Stimulated activated CD4-positive, alpha-beta T cell treated with anti-CD3 and anti-CD28 coated beads, Interleukin-15, amount 100 ng/mL, for 24 hours (primary cell): ENCODE measurements at places on chromosomes 5 and 9.

DNA sequence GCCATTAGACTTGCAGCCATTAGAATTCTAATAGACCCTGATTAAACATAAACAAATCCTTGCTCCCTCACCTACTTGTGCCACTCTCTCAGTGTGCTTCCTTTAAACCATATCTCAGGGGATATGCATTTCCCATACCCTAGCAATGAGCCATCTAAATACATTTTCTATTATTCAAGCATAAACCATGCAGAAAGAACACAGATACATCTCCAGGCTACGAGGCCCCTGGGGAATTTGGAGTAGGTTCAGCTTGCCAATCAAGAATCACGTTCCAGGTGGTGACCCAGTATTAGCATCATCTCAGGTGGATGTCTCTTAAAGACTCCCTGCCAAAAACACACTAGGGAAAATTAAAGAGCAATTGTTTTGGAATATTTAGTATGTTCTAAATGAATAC is 93.0 kb upstream of the CCL21 start:
- no peak for DNase-seq

- no peak for DNase-seq
Observed at GRCh38 chr9:128372188-128372641, 1.0 kb downstream of the URM1 start.

DNA sequence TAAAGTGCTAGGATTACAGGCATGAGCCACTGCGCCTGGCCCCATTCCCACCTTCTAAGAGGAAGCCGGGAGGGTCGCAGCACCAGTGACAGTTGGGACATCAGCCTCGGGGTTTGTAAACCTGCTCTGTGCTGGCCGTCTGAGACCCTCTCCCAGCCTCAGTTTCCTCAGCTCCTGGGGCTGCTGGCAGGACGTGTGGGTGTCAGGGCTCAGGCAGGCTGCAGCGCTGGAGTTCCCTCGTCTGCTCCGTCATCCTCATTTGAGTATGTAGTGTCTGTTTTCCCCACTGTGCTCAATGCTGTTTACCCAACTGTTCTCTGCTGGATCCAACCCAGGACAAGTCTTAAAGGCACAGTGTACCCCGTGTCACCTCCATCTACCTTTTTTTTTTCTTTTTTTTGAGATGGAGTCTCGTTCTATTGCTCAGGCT is 2.0 kb upstream of the NINJ1 start:
- DNase-seq, result no peak

DNA sequence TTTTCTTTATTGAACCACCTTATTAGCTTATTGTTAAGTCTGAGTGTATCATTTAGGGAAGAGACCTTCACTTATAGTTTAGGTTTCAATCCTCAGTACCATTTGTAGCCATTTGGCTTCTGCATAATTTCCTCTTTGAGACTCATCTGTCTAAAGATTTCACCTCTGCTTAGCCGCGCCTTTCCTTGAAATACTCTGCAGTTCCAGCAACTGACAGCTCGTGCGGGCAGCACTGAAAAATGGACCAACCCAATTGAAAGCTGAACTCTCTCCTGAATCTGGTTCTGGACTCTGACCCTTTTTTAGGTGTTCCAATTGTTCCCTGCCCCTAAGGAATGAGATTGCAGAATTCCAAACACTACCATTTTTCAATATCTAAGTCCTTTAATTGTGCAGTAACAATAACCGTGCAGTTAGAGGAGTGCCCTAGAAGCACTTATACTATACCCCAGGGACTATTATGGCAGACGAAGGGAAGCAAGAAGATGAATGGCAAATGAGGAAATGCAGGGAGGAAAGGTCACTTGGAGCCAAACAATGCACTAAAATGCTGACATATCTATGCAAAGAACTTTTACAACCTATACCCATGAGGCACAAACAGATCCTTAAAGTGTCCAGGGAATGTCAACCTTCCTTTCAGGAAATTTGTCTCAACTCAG is 50.1 kb upstream of the PDE4D start:
- no peak for DNase-seq

DNA sequence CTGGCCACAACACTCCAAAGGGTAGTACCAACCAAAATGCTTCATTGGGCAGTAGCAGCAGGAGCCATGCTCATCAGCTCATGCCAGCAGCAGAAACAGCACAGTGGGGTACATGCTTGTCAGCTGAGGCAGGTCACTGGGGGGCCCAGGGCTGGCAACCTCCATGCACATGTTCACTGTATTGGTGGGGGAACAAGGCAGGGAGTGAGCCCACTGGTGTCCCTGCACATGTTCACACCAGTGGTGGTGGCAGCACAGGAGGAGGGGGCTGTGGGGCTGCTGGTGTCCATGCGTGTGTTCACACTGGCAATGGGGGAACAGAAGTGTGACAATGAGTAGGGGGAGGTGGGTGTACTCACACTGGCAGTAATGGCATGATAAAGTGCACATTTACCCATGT is 254.3 kb upstream of the KIF2A start:
- no peak for DNase-seq

DNA sequence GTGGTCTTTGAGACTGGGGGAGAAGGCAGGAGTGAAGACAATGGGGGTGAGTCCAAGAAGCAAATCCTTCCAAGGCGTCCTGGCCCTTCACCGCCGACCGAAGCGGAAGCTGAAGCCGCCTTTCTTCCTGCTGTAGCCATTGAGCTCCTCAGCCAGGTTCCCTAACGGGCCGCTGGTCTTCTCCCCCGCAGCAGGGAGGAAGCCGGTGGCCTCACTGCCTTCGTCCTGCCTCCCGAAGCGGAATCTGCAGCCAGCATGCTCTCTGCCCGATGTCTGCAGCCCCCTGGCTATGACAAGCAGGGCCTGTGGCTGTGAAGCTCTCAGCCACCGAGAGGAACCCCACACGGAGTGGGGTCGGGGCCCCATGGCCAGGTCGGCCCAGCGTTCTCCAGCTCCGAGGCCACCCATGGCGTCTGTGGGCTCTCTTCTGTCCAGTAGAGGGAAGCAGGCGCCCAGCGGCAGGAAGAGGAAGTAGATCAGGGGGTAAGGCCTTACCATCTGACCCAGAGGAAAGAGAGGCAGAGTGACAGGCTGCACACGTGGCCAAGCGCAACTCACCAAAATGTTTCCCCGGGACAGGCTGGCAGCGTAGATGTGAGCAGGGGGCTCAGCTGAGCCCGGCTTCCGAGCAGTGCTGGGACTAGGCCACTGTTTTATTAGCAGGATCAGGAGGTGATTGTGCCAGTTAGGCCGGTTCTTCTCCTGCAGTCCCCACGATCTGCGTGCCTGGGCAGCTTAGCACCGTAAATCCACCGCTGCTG is 3.1 kb downstream of the QRFP start:
- no peak for DNase-seq

GRCh38 chr5:127011961-127012644 is 18.3 kb downstream of the MARCHF3 start:
- no peak for DNase-seq

DNA sequence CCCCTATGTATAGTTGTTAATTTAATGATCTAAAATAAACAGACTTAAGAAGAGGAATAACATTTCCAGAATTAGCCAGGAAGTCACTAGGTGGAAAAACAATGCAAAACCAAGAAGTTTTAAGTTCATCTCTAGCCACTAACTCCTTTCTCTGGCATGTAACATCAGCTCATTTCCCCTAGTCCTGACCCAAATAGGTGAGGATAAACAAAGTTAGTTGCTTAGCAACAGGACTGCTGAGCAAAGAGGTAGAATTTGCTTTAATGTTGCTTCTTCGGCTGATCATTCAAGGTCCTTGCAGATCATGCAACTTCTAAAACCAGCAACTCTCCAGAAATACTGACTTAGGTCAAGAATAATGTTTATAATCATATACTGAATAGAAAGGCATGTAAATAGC is 675.8 kb downstream of the CETN3 start:
- no peak for DNase-seq

DNA sequence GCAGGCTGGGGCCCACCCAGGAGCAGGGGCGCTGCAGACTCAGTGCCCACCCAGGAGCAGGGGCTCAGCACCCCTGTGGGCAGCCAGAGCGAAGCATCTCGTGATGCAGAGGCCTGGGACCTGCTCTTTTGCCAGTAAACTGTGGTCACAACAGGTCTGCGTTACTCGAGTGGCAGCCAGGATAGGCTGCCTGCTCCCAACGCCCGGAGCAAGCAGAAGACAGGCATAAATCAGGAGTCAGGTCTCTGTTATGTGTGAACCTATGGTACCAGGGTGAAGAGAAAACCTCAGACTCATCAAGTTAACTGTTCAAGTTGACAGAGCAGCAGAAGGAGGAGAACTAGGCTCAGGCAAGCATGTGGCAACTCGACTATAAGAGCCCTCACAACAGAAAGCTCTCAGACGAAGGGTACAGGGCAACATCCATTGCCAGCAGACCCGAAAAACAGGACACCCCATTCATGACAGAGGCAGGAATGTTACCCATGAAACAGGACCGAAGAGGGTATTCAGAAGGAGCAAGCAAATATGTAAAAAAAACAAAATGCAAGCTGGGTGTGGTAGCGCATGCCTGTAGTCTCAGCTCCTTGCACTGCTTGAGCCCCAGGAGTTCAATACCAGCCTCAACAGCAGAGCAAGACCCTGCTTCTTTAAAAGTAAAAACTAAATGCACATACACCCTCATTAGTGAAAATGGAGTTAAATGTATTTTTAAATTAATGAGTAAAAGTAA is 71.7 kb downstream of the GOLPH3 start:
- DNase-seq, result no peak
